Astrocyte (in vitro differentiated cells and primary cell): ENCODE measurements at places on chromosomes 2 and 18.

DNA sequence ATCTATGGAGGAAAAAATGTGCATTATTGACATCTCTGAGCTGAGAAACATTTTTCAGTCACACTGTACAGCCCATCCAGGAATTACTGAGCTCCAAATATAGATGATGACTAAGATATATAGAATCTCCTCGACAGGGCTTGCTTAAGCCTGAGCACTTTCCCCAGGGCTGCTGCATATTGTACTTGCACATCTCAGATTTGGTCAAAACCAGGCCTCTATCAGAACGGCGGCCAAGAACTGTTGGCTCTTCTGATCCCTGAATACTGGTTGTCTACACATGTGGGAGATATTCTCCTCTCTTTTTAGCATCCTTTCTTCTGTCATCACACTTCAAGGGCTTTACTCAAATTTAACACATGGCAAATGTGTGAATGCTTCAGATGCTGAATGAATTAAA lies 201.5 kb upstream of the SLC35G4 start:
- H3K4me1 ChIP-seq, result no peaks in the 10 kb centered on the region
- peak; percentile 18 for DNase-seq
- no peak overlapping the region for H3K4me3 ChIP-seq
- H3K27ac ChIP-seq, result no peak overlapping the region
- no peaks in the 10 kb centered on the region for H3K36me3 ChIP-seq

GRCh38 chr18:54939361-54939917 lies 19.8 kb downstream of the CCDC68 start:
- H3K36me3 ChIP-seq, result no peaks in the 10 kb centered on the region
- H3K4me1 ChIP-seq, result no peaks in the 10 kb centered on the region
- no peak for DNase-seq
- no peak overlapping the region for H3K27ac ChIP-seq
- H3K27me3 ChIP-seq, result no peaks in the 10 kb centered on the region

GRCh38 chr2:234081970-234082822 lies 31.7 kb downstream of the SPP2 start:
- H3K27ac ChIP-seq, result no peak overlapping the region
- H3K36me3 ChIP-seq, result no peaks in the 10 kb centered on the region

DNA sequence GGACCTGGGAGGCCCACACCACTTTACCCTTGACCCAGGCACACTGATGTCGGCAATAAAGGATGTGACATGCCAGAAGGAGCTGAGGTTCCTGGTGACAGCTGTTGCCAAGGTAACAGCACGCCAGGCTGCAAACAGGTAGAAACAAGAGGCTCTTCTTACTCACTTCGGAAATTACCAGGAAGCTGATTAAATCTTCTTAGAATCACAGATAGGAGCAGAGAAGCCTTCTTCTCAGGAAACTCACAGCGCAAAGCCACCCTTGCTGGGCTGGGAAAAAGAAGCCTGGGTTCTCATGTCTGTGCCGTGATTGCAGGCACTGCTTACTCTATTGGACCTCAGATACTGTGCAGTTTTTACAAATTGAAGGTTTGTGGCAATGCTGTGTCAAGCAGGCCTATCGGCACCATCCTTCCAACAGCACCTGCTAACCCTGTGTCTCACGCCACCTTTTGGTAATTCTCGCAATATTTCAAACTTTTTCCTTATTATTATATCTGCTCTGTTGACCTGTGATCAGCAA lies 61.0 kb upstream of the TAF1B start:
- no peak overlapping the region for H3K4me3 ChIP-seq
- no peak overlapping the region for H3K27ac ChIP-seq
- H3K4me1 ChIP-seq, result no peaks in the 10 kb centered on the region
- H3K36me3 ChIP-seq, result no peaks in the 10 kb centered on the region

GRCh38 chr18:35506024-35506712 lies 8.4 kb upstream of the INO80C start:
- no peak for DNase-seq
- H3K36me3 ChIP-seq, result no peaks in the 10 kb centered on the region
- no peak overlapping the region for H3K4me3 ChIP-seq
